GM12892 (cell line): ENCODE measurements at places on chromosomes 3 and 15.

GRCh38 chr3:13857702-13858380, 22.0 kb downstream of the WNT7A start:
- no peak for DNase-seq

DNA sequence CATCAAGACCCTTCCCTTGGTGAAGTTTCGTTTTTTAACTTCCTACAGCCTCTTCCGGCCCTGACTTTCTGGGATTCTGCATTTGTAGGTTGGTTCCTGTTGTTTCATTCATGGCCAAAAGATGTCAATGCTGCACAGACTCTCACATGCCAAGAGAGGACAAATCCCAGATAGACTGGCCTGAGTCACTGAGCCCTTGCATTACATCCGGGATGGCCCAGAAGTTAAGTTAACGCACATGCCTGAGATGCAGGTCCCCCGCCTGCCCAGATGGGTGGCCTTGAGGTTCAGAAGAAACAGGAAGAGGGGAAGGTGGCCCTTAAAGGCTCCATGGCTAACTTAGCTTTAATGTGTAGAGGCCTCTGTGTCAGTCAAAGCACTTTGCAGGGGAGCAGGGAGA, 51.6 kb upstream of the SRGAP3 start:
- no peak for DNase-seq

- peak; percentile 47 for DNase-seq
Measured at GRCh38 chr15:80455668-80456442, 51.7 kb downstream of the ARNT2 start.

GRCh38 chr15:60124460-60125070, 120.5 kb downstream of the FOXB1 start:
- DNase-seq = no peak

DNA sequence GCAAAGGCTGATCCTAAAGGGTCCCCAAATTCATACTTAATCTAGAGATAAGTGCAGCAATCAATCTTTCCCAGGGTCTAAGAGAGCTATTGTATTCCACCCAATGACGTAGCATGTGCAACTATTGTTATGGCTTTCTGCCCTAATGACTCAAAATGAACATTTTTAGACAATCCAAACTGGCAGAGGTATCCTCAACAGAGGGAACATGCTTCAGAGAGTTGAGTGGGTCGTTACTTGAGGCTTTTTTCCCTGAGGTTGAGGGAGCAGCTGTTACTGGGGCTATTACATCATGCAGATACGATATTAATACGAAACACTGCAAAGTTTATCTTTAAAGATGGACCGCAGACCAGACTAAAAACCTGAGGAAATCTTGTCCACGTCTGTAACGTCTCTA, 278.3 kb upstream of the WNT5A start:
- no peak for DNase-seq

- no peak for DNase-seq
Measured at GRCh38 chr15:29952225-29952624, 130.0 kb upstream of the TJP1 start.

GRCh38 chr3:4974154-4974553, 5.1 kb upstream of the BHLHE40 start:
- DNase-seq = no peak

- no peak for DNase-seq
Measured at GRCh38 chr3:184341925-184342324, 4.5 kb downstream of the FAM131A start.

DNA sequence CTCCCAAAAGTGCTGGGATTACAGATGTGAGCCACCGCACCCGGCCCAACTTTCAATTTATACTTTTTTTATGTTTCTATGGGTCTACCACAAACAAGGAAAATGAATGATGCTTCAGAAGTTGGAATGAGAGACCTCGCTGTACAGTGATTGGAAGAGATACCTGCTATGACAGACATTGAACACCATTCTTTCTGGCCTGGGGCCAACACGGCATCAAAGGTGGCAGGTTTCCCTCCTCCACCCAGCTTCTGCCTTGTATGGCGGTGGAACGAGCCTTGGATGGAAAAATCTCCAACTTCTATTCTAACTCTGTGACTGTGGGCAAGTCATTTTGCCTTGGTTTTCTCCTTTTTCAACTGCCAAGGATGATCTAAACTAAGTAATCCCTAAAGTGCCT, 117.8 kb upstream of the FAM174B start:
- no peak for DNase-seq

DNA sequence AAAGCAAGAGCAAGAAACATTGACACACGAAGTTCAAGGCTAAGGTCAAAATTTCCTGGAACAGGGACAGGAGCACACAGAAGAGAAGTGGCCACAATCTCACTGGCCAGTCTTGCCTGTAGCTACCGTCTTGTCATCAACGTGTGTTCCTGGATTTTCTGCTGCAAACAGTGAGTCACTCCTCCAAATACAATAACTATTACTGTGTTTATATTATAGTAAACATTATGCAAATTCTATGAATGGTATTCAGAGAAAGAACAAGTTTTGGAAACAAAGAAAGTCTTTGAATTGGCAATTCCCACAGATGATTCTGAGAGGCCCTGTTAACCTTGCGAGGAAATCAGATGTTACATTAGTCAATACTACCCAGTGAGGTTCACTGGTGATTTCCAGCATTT, 220.5 kb downstream of the FAM43A start:
- DNase-seq = no peak

DNA sequence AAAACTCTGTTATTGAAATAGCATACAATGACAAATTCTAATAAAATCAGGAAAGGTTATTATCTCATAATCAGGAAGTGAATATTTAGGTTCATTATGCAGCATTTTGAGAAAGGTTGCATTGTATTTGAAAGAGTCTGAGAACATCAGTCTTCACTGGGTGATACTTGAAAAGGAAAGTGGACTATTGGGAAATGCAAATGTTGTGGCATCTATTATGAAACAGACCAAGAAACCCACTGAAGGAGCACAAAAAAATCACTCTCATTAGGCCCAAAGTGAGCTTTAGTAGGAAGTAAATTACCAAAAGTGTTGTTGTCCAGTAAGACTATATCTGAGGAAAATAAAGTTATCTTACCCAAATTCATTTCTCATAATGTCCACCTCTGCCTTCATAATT, 90.8 kb downstream of the ZPLD1 start:
- no peak for DNase-seq

- no peak for DNase-seq
Measured at GRCh38 chr15:80578871-80579270, 116.2 kb upstream of the ABHD17C start.

DNA sequence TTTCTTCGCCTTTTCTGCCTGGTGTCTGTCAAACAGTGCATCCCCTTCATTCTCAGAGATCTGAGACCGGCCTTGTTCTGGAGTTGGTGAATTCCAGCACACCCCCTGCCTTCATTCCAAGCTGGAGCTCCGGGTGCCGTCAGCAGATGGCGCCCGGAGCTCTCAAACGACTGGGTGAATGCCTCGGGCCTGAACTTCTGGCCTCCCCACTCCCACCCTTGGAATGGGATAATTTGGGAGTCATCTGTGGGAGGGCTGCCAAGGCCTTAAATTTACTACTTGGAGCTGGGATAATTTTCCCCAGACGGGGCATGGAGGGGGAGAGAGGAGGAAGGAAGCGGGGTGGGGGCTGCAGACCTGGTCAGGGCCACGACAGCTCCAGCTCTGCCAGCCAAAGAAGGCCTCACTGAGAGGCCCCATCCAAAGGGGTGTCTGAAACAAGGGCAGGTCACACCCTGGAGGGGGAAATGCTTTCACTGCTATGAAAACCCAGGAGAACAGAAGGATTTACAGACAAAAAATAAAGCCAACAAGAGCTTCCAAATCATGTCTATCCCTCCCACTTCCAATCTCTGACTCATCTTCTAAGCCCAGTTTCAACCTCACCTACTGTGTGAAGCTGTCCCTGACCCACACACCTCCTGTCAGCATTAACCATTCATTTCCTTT, 187.9 kb downstream of the OPA1 start:
- peak; percentile 38 for DNase-seq

- no peak for DNase-seq
Measured at GRCh38 chr3:137641879-137642704, 122.0 kb upstream of the SOX14 start.

GRCh38 chr15:66144978-66145725, 108.4 kb downstream of the MEGF11 start:
- DNase-seq = no peak

DNA sequence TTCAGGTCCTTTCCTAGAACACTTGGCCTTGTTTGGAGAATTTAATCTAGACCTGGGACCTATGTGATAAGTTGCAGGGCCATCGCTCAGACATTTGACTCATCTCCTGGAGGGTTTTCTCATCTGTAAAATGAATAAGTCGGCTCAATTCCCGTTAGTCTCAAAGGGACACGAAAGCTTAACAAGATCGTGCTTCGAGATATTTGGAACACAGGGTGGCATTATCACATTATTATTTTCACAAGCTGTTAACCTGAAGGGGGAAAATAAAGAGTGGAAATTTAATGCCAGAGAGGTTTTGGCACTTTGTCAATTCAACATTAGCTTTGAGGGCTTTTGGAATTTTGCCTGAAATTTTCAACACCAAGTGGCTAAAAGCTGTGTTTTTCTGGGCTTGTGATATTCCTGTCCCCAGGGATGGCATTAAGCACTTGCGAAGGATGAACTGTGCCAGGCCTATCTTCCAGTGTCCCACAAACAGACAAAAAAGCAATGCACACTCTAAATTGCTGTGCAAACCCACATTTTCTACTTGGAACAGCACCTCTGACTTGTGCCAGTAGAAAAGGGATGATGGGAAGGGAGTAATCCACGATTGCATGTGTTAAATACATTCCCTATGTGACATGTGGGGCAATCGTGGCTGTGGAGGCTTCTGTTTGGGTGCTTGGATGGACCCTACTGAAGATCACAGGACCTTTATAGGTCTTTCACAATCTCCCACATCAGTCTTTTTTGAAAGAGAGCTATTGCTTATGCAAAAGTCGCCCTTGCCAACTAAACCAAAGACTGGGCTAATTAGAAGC, 478.7 kb downstream of the MFSD1 start:
- DNase-seq = no peak

DNA sequence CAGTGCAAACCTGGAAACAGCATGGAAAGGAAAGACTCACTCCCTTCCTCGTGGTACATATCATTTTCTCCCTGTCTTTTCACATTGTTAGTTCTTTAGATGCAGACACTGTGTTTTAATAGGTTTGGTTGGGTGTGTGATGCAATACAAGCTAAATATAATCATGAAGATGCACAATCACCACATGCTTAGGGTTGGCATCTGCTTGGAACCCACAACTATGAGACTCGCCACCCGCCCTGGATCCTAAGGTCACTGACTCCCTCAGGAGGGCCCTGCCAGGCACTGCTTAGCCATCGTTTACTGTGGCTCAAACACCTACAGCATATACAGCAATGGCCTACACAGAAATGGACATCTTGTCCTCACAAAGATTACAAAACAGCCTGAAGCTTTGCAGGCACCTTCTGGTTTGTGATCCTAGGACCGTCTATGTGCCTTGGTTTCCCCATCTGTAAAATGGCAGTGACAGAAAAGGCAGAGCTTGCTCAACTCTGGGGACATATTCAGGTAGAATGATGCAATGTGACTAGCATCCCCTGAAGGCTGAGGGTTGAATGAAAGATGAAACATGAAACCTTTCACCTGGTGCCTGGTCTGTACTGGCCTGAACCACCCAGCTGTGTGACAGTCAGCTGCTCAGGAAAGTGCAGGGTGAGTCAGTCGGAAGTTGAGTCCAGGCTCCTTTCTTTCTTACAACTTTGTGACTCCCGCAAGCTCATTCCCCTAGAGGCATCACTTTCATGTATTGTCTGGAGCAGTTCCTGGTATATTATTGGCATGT, 123.6 kb upstream of the PFN2 start:
- DNase-seq = no peak

GRCh38 chr15:83066034-83066733, 868 bp downstream of the BTBD1 start:
- no peak for DNase-seq

GRCh38 chr3:27360113-27361078, 8.8 kb downstream of the NEK10 start:
- DNase-seq = no peak
